ENCODE measurements at places on chromosomes 2 and 18.

DNA sequence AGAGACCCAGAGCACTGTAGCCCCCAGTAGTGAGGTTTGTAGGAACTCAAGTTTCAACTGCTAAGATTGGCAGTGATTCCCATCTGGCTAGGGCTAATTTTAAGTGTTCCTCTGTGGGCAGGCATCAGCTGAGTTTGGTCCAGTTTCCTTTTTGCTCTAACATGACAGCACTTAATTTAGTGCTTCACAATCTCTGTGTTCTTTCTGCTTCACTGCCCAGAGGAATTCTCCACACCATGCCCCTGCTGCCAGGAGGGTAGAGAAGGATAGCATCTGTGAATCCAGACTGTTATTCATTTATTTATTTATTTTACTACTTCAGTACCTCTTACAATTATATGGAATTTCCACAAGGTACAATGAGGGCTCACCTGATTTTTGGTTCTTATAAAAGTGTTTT lies 549.9 kb upstream of the FSIP2 start:
- no peak for DNase-seq

GRCh38 chr2:226909126-226909525 lies 73.3 kb downstream of the RHBDD1 start:
- no peak for DNase-seq

- no peak for DNase-seq
Observed at GRCh38 chr2:205464681-205465080, 217.6 kb upstream of the NRP2 start.

DNA sequence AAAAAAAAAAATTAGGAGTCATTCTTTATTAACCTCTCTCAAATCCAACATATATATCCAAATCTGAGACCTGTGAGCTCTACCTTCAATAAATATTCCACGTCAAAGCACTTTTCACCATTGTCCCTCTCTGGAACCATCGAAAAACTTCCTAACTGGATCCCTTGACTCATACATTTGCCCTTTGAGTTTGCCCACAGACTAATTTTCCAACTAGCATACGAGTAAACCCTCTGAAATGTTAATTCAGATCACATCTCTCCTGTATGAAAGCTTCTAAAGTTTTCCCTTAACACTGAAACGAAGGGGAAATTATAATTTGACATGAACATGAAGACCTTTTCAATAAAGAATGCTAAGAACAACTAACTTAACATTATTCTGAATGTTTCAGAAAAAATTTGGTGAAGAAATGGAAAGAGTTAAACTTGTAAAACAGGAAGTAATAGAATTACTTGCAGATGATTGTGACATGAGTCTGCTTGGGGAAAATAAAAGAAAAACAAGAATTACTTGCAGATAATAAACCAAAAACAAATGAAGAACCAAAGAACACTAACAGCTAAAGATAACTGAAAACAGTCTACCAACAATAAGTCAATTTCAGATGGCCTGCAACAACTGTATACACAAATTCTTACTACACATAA lies 110.6 kb downstream of the C2orf74 start:
- no peak for DNase-seq
